ENCODE measurements at places on chromosomes 1 and 21.

- peak; percentile 21 for DNase-seq
These were observed 1.5 kb upstream of the KRTAP10-6 start for GRCh38 chr21:44593598-44594405.

GRCh38 chr1:84367219-84367618 is 31.1 kb upstream of the DNASE2B start:
- DNase-seq = no peak

DNA sequence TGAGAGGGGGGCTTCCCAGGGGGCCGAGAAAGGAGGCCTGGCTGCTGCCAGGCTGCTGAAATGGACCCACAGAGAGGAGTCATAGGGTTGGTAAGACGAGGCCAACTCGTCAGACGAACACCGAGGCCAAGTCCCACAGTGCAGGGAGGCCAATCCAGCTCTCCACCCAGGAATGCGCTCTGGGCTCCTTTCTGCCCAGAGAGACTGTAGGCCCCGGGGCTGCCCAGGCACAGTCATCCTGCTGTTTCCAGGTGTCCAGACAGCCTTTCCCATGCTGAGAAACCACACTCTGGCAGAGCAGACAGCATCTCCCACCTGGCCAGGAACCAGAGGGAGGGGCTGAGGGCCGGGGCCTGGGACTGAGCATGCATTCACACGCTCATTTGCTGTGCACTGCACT is 26.7 kb upstream of the RSPO1 start:
- DNase-seq = no peak

GRCh38 chr1:244732851-244733450 is 80.0 kb downstream of the DESI2 start:
- peak; percentile 97 for DNase-seq

- DNase-seq = no peak
These were observed 630.0 kb upstream of the RGS18 start for GRCh38 chr1:191528275-191528674.

GRCh38 chr1:172578586-172578985 is 45.6 kb downstream of the SUCO start:
- no peak for DNase-seq

DNA sequence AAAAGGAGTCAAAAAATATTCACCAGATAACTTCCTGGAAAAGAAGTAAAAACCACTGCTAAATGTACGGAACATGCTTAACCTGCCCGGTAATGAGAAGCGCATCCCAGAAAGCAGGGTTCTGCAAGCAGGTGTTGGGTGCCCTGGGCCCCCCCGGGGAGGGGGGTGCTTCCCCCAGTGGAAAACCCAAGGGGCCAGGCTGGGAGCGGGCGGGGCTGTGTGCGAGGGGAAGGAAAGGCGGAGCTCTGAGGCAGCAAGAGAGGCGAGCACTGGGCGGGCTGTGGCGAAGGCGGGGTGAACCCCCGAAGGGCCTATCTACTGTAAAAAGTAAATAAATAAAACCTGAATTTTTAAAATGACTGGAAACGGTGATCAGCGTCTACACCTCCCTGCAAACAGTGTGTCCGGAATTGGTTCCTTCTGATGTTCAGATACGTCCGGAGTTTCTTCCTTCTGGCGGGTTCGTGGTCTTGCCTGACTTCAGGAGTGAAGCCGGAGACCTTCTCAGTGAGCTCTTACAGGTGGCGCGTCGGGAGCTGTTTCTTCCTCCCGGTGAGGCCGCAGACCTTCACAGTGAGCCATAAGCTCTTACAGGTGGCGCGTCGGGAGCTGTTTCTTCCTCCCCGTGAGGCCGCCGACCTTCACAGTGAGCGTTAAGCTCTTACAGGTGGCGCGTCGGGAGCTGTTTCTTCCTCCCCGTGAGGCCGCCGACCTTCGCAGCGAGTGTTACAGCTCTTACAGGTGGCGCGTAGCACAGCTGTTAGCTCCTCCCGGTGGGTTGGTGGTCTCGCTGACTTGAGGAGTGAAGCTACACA is 13.4 kb downstream of the FTCD start:
- no peak for DNase-seq

DNA sequence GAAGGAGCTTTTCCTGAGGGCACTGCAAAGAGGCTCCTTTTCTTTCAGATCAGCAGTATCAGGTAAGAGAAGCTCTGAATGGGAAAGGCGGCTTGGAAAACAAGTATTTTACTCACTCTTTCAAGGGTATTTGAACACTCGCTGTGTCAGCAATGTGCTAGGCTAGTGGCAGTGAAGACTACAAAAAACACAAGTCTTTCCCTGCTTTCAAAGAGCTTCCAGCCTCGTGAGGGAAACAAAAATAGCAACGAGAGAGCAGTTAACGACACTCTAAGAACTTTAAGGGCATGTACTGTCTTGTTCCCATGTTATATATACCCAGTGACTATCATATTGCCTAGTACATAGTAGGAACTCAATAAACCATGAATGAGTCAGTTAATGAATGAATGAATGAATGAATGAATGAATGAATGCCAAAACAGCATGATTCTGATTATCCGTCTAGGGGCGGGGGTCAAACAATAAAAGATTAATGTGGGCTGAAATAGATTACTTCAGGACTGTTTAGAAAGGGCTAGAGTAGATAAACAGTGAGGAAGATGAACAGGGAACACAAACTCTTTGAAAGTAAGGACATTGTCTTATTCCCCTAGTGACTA is 14.2 kb upstream of the MCOLN3 start:
- no peak for DNase-seq

DNA sequence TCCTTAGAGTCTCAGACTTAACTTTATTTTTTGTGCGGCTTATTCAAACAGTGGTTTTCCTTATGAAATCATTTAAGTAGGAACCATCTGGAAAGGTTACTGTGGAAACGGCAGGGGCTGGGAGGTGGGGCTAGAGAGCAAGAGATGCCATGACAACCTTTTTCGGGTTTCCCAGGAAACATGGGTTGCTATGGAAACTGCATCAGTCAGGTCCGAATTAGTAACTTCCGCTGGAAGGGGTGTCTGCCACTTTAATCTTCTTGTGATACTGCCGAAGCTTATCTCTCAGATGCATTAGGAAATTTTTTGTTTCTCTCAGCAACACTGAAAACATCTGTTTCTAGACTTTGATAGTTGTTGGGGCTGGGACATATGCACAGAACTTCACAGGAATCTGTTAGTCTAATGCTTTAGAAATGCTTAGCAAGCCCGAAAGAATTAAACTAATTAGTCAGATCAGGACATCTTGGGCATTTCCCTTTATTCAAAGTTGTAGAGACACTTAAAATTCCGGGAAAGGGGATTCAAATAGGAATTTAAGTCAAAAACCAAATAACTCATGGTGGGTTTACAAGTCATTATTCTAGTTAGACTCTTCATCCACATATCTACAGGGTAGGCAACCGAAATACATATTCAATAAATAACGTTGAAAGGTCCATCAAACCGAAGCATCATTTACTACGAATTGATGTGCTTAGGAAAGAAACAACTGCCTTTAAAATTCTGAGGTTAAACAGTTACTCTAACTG is 2.6 kb downstream of the KCNA3 start:
- DNase-seq = peak; percentile 10

DNA sequence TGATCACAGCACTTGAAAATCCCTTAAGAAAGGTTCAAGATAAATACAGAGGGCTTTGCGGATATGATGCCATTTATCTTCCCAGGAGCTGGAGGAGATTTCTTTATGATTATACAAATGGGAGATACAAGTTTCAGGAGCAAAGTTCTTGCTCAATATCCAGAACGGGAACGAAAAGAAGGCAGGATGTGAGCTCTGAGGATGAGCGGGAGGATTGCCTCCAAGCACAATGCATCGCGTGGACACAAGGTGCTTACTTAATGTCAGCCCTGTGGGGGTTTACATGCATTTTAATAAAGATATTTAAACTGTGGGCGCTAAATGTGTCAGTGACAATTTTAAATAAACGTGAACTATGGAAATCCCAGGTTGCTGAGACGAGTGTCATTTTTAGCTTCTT is 59.0 kb downstream of the SYT6 start:
- DNase-seq = no peak

DNA sequence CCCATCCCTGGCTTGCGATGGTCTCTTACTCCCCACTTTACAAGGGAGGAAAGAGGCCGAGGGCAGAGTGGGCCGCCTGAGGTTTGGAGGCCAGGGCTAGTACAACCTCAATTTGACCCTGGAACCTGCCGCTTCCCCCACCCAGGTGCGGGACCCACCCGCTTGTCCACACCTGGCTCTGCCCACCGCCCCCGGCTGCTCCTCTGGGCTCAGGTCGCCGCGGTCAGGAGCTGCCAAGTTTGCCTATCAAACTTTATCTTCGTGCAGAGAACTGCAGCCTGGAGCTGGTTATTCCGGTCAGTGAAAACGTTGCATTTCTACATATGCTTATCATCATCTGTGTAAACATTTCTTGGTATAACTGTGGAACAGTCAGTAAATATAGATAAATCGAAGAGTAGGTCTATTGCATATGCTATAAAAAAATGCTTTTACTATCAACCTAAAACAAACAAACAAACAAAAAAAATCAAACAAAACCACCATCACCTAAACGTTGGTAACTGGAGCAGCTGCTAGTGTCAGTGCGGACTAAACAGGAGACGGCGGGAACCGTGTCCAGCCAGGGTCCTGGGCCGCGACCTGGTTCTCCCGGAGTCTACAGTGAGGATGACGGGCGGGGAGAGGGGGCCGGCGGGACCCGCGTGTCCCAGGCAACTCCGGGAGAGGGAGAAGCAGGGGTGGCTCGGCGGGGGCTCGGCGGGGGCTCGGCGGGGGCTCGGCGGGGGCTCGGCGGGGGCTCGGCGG is 906 bp upstream of the ADARB1 start:
- no peak for DNase-seq

DNA sequence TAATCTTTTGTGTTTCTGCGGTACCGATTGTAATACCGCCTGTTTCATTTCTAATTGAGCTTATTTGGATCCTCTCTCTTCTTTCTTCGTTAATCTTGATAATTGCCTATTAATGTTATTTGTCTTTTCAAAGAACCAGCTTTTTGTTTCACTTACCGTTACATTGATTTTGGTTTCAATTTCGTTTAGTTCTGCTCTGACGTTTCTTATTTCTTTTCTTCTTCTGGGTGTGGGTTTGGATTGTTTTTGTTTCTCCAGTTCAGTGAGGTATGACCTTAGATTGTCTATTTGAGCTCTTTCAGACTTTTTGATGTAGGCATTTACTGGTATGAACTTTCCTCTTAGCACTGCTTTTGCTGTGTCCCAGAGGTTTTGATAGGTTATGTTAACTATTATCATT is 9.4 kb downstream of the OR2M2 start:
- DNase-seq = no peak

DNA sequence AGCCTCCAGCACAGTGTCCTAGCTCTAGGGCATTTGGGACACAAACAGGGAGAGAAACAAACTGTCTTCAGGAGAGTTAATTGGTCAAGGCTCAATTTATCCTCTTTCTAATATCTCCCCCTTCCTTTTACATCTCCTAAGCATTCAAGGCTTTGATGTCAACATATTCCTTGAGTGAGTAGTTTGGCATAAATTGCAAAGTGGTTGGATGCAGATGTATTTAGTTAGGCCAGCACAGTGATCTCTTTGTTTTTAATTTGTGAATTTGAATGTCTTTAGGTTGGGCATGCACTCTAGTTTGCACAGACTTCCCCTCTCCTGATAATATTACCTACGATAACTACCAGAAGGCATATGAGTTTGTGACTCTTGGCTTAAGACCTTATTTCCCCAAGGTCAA is 12.5 kb upstream of the OLFML2B start:
- no peak for DNase-seq

GRCh38 chr1:90802622-90803021 is 85.5 kb upstream of the BARHL2 start:
- no peak for DNase-seq

DNA sequence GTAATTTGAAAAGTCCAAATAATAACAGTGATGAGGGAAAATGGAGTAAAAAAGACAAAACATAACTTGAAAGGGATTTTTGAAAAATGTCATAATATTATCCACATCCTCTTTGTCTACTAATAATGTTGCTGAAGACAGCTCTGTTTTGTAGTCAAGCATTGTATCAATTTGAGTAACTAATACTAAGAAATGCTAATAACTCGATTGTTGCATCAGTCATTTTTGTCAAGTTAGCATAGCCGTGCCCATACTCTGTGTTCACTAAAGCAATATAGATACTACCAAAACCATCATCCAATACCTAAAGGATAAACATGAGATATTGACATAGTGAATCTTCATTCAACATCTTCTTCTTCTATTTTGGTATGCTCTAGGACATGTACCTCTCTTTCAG is 17.3 kb downstream of the PDC start:
- DNase-seq = no peak
